H1 (cell line): ENCODE measurements at places on chromosomes 11 and 22. TPM values are rescaled to one million over a fixed set of nuclear protein-coding genes. Genes with fewer than 3 reads are reported as not detected.
A peak's percentile ranks its signal among the peaks of the same experiment; 100 is the strongest.

The GAL3ST3 gene
- 21.1 and 21.4 TPM in 2 replicates for total RNA-seq

The ANO3 gene
- total RNA-seq, result not detected in 2 replicates

The SCO2 gene
- 2.2 TPM in 1 of 2 replicates, not detected in the other for total RNA-seq

The CSNK1E gene
- total RNA-seq, result 244 and 247 TPM in 2 replicates

The LRRN4CL gene
- 0.26 TPM in 1 of 2 replicates, not detected in the other for total RNA-seq

The CSKMT gene
- total RNA-seq, result 66.1 and 67.8 TPM in 2 replicates

The NDUFC2 gene
- total RNA-seq, result 216 and 218 TPM in 2 replicates

The ZBTB16 gene
- total RNA-seq, result 0.25 and 0.61 TPM in 2 replicates

The TMEM191B gene
- total RNA-seq, result 1.2 and 2.6 TPM in 2 replicates

The MAP6 gene
- total RNA-seq, result 0.54 and 0.94 TPM in 2 replicates

GRCh38 chr11:43952401-43953342, 10.2 kb downstream of the C11orf96 start:
- no peak for DNase-seq

DNA sequence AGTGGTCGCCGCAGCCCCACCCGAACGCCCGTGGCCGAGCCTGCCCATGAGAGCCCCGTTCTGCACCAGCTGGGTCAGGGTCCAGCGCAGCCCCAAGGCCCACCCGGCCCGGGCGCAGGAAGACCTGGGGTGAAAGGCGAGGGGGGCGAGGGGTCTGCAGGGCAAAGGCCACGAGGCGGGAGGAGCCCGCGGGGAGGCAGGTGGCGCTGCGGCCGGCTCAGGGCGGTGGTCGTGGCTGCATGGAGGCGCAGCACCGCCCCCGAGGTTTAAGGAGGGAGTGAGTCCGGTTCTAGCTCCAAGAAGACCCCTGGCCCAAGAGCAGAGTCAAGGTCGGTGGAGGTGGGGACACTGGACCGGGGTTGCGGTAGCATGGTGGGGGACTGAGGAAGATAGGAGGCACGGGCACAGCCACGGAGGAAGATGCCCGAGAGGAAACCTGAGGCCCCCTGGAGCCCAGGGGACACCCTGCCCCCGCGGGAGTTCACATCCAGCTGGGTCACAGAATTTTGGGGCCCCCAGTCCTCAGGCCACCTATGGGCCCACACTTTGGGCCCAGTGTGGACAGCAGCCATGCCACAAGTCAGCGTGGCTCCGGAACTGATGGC, 514 bp upstream of the HDAC10 start:
- no peak for DNase-seq

- DNase-seq, result no peak
Measured at GRCh38 chr11:98616098-98616655, 404.6 kb upstream of the CNTN5 start.

GRCh38 chr11:50030193-50030592, 2.5 kb upstream of the OR4C45 start:
- no peak for DNase-seq

- no peak for DNase-seq
Measured at GRCh38 chr22:23388517-23388890, 191.6 kb downstream of the IGLL1 start.

DNA sequence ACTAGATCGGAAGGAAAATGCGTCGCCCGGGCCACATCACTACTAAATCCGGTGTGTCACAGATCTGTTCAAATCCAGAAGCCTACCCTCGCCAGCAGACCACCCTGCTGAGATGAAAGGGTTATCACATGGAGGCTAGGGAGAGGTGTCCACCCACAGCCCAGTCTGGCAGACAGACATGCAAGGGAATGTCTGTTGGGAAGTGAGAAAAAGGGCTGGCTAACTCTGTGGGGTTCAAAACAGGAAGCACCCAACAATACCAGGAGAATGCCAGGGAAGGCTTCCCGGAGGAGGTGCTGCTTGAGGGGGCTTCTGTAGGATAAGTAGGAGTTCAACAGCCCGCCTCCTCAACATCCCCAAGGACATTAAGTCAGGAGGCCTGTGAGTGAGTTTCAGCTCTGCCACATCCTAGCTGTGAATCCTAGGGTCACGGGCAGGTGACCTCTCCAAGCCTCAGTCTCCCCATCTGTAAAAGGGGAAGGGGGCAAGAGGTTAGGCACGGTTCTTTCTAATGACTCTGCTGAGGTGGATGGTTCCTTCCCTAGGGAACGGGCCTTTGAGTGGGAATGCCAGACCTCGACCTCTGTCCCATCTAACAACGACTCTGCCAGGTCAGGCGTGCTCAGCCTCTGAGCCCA, 1.1 kb downstream of the TPST2 start:
- DNase-seq, result no peak

DNA sequence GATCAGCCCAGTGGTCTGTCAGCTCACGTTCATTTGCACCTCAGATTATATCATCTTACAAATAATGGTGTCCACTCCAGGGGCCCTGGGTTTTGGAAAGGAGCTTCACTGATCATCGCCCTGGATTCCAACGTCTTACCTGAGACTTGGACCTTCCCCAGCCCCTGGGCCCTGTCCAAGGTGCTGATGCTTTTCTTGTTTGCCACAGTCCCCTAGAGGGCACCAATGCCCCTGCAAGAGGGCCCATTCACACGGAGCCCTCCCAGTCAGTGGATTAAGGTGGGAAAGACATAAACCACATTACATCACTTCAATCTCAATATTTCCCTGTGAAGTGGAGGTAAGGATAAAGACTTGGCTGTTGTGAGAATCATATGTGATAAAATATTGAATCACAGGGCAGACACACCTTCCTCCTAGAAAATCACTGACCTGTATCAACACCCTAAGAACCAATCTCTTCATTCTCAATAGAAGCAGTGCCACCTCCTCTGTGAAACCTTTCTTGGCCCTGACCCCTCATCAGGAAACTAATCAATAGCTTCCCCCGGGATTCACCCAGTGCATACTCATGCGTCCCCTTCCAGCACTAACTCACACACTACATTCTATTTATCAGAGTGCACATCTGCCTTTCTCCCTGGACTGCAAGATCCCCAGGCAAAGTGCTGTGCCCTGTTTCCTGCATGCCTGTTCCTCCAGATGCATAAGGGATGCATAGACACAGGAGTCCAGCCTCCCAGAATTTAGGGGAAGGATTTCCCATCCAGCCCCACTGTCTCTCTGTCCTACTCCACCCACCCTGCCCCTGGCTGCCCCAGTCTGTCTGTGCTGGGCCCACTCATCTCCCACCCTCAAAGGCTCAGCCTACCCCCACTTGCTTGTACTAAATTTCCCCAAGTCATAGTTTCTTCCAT, 167.0 kb downstream of the BUD13 start:
- DNase-seq, result peak; percentile 96

GRCh38 chr22:46276563-46276962, 8.8 kb downstream of the TTC38 start:
- no peak for DNase-seq

GRCh38 chr22:47567126-47568090, 805.0 kb downstream of the TBC1D22A start:
- no peak for DNase-seq

- DNase-seq, result peak; percentile 86
Measured at GRCh38 chr11:43579171-43579918, 101.2 kb upstream of the HSD17B12 start.

DNA sequence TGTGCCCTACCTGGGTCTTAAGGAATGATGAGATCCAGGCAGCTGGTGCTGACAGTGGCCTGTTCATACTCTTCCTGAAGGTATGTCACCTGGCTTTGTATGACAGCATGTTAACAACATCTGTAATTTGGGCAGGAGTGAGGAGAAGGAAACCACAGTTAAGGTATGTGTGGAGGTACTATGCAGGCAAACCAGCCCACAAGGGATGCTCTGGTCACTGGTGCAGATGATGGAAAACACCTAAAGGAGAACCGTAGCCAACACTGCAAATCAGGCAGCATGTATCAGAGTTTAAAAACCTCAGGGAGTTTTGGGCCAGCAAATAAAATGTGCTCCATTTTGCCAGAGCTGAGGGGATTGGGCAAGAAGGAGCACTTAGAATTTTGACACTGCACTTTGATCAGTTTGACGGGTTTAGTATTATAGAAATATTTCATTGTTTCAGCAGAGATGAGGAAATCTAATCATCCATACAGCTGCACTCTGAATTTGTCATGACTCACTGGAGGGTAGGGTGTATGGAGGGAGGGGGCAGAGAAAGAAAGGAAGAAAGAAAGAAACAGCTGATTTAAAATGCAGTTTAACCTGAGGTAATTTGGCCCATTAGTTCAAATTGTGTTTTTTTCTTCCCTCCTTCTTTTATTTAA, 260.9 kb downstream of the KIRREL3 start:
- DNase-seq, result no peak

GRCh38 chr11:35800970-35801953, 138.7 kb downstream of the TRIM44 start:
- DNase-seq, result no peak

- DNase-seq, result no peak
Measured at GRCh38 chr22:22810018-22810427, 77.6 kb upstream of the IGLL5 start.

DNA sequence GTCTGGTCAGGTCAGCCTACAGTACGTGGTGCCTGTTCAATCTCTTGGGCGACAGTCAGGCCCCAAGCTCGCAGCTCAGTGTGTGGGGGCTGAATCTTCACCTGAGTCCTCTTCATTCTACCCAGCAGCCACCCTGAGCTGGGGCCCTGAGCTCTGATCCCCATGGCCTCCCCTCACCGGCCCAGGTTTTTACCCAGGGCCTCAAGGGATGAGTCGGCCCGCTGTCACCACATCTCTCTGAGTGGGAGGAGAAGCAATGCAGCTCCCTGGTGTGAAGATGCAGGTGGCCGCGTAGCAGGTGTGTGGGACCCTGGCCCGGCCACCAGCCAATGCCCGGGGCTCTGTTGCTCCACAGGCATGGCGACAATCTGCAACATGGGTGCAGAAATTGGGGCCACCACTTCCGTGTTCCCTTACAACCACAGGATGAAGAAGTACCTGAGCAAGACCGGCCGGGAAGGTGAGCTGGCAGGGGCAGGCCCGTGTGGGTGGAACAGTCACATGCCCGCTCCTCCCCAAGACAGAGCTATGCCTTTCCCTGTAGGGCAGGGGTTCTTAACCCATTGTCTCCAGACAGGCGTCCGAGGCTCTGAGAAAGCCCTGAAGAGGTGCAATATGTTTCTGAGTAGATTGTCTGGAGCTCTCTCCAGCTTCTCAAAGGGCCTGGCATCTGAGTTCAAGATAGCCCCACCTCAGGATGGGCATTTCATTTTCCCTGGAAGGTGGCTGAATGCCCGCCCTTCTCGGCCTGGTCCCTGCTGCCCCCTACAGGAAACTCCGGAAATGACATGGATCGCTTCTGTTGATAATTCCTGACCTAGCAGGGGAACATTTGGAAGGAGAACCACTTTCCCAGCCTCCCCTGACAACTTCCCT, 26.9 kb downstream of the POLR3H start:
- peak; percentile 98 for DNase-seq

DNA sequence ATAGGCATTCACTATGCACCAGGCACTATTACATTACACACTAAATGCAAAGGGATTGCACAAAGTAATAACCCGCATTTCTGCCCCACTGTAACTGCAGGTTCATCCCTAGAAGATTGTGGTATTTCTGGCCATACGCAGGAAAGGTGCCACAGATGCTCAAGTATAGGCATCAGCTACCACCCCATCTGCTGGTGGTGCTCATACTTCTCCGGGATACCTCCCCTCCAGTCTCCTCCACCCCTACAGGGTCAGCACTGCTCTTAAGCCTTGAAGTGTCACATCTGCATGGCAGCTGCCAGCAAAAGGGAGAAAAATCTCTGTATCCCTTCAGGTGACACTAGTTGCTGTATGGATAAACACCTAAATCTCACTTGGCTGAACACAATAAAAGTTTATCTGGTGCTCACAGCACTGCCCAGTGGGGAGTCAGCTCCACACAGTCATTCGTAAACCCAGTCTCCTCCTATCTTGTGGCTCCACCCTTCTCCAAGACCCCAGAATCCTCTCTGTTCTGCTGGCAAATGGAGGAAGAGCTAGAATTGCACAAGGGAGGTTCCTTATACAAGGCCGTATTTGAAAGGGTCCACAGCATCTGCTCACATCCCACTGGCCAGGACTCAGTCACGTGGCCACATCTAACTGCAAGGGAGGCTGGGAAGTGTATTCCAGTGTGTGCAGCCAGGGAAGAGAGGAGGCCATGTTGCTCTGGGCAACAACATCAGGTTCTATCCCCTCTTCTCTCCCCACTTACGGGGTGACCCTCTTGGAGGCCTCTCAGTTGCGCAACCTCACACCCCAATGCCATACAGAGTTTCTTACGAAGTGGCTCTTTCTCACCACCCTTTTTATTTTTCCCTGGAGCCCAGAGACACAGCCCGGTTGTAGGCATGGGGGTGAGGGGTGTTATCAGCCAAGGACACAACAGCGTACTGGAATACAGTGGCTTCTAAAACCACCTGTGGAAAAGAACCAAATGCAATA, 114.7 kb downstream of the BUD13 start:
- no peak for DNase-seq

DNA sequence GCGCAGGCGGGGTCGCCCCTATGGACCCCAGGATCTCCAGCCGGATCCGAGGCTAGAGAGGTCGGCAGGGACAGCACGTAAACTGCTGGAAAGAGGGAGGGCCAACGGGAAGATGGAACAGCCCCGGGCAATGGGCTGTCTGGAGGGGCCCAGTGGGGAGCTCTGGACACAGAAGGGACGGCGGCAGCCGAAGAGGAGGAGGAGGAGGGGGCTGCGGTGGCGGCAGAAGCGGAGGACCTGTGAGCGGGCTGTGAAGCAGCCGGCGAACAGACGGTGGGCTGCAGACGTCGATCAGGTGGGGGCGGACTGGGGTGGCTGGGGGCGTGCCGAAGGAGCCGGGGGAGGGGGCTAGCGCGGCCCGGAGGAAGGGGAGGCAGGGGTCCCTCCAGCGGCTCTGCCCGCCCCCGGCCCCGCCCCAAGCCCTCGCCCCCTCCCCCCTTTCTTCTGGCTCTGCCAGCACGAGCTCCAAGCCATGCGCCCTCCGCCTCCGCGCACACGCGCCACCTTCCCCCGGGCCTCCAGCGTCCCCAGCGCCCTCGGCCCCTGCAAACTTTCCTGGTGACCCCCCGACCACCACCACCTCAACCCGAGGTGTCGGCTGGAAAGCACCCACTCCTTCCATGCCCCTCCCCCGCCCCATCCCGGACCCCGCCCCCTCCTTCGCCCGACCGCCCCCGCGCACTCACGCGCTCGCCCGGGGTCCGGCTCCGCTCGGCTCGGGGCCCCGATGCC, 432 bp downstream of the TNKS1BP1 start:
- no peak for DNase-seq

GRCh38 chr11:16780698-16781550, 42.5 kb downstream of the C11orf58 start:
- no peak for DNase-seq

GRCh38 chr11:62719302-62719978, 7.8 kb downstream of the HNRNPUL2 start:
- DNase-seq, result no peak

DNA sequence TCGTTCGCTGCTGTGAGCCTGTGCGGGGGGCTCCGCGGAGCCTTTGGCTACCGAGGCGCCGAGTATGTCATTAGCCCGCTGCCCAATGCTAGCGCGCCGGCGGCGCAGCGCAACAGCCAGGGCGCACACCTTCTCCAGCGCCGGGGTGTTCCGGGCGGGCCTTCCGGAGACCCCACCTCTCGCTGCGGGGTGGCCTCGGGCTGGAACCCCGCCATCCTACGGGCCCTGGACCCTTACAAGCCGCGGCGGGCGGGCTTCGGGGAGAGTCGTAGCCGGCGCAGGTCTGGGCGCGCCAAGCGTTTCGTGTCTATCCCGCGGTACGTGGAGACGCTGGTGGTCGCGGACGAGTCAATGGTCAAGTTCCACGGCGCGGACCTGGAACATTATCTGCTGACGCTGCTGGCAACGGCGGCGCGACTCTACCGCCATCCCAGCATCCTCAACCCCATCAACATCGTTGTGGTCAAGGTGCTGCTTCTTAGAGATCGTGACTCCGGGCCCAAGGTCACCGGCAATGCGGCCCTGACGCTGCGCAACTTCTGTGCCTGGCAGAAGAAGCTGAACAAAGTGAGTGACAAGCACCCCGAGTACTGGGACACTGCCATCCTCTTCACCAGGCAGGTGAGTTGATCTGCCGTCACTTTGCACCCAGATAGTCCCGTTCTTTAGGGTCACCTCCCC, 1.0 kb downstream of the ADAMTS15 start:
- DNase-seq, result no peak
